ENCODE measurements at places on chromosomes 11 and 22.
A peak's percentile ranks its signal among the peaks of the same experiment; 100 is the strongest.

GRCh38 chr22:50403701-50404101 lies 60.6 kb downstream of the PPP6R2 start:
- DNase-seq: no peak

GRCh38 chr11:4181782-4182721 lies 87.5 kb downstream of the RRM1 start:
- peak; percentile 59 for DNase-seq

GRCh38 chr22:27212102-27212501 lies 554.7 kb downstream of the MIAT start:
- DNase-seq: no peak

GRCh38 chr22:48263791-48264351 lies 1501.4 kb downstream of the TBC1D22A start:
- no peak for DNase-seq

Measured in retina (tissue), 1 donor.